ENCODE measurements at places on chromosomes 11 and 22. TPM values are rescaled to one million over a fixed set of nuclear protein-coding genes. Genes with fewer than 3 reads are reported as not detected.

Gene LARGE1
- 9.7 TPM for total RNA-seq

GRCh38 chr11:68828155-68828931, 13.4 kb downstream of the CPT1A start:
- DNase-seq, result no peak

Gene OSM
- not detected for total RNA-seq

- no peak for DNase-seq
These were observed 920 bp downstream of the TMEM218 start for GRCh38 chr11:125110506-125110905.

GRCh38 chr11:120331301-120331996, 4.8 kb upstream of the ARHGEF12 start:
- DNase-seq, result no peak

Gene TREH
- total RNA-seq, result not detected

GRCh38 chr11:15764948-15765347, 591.4 kb downstream of the SOX6 start:
- DNase-seq, result no peak

Gene CSF2RB
- not detected for total RNA-seq

DNA sequence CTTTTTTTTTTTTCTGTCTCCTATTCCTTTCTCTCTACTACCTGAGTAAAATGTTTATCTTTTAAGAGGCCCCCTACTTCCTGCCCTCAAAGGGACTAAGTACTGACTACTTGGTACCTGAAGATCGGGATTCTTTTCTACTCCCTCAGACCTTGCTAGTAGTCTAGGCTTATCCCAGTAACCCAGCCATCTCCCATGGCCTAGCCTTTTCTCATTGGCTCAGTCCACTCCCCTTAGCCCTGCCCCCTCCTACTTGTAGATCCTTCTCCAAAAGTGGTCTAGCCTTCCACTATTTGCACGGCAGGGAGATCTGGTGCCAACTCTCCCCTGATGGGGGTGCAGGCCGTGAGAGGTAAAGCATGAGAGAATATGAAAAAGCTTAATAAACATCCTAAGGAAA, 133.7 kb downstream of the RCN1 start:
- no peak for DNase-seq

- no peak for DNase-seq
These were observed 21.5 kb upstream of the CSNK2A3 start for GRCh38 chr11:11374358-11375148.

DNA sequence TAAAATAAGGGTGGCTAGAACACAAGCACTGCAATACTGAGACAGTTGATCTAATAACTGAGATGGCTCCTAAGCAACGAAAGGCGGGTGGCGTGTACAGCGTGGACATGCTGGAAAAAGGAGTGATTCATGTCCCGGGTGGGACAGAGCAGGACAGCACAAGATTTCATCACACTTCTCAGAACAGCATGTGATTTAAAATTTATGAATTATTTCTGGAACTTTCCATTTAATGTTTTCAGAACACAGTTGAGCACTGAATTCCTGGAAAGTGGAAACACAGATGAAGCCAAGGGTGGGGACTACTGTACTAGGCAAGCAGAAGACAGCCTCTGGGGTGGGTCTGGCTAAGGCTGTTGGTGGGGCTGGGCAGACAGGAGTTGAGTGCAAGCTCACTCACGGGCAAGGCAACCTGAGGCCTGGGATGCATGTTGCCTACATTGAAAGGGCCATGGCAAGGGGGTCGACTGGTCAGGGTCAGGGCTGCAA, 165.6 kb upstream of the DDI1 start:
- no peak for DNase-seq
